LNCaP clone FGC (cell line): ENCODE measurements at places on chromosomes 7 and 10.

DNA sequence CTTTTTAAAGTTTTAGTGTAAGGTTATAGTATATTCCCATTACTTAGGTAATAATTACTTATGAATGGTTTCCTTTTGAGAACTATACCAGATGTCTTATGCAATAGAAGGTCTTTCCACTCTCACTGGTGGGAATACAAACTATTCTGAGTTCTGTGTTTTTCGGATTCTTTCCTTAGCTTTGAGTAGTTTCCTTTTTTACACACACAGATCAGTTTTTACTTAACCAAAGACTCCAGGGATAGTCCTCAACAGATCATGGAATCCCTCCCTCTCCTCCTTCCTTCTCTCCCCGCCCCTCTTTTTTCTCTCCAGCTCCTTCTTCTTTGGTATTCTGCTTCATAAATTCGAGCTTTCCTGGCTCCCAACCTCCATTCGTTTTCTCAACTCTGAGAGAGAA, 13.3 kb downstream of the COPG2 start:
- DNase-seq: no peak

- no peak for DNase-seq
Measured at GRCh38 chr7:114508086-114508485, 93.5 kb downstream of the FOXP2 start.

GRCh38 chr7:18495412-18496340, at the start of gene HDAC9:
TSS of gene HDAC9 (plus strand) at chr7:18495749. CDS start at chr7:18496303, 554 bp downstream.
- DNase-seq: no peak

GRCh38 chr10:50799595-50799994, 59.9 kb downstream of the ASAH2B start:
- no peak for DNase-seq

GRCh38 chr10:113410618-113411017, 142.2 kb upstream of the HABP2 start:
- no peak for DNase-seq

DNA sequence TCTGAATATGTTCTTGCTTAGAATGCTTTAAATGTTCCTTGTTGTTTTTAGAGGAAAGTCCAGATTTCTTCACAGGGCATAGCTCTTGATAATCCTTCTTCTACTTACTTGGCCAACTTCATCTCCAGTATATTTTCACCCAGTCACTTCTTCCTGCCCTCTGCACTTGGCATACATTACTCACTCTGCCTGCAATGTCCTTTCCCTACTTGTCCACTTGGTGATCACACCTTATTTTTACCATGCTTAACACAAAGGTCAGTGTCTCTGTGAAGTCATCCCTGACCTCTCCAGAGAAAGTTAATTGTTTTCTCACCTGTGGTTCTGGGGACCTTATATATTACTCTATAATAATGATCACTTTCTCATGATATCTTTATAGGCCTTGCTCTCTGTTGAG, 23.3 kb downstream of the SFRP4 start:
- no peak for DNase-seq

DNA sequence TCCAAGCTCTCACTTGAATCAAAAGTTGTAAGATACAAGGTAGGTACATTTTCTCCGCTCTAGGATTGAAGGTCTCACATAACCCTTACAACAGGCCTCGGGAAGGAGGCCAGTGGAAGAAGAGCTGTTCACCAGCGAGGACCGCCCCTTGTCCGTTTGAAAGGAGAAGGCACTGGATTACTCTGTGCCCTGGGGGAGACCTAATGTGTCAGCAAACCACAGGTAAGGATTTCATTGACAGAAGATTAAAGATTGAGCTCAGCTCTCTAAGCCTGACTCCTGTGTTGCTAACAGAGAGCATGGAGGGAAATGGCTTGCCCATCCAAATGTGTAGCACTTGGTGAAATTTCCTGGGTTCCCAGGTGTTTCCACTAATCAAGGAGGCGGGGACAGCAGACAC, 81.2 kb downstream of the SLC16A9 start:
- no peak for DNase-seq

GRCh38 chr7:38335492-38336147, 62.2 kb upstream of the TARP start:
- DNase-seq: peak; percentile 54

GRCh38 chr7:138741453-138741735, 40.2 kb upstream of the SVOPL start:
- DNase-seq: no peak

GRCh38 chr7:44163591-44163990, 22.5 kb upstream of the MYL7 start:
- DNase-seq: no peak

DNA sequence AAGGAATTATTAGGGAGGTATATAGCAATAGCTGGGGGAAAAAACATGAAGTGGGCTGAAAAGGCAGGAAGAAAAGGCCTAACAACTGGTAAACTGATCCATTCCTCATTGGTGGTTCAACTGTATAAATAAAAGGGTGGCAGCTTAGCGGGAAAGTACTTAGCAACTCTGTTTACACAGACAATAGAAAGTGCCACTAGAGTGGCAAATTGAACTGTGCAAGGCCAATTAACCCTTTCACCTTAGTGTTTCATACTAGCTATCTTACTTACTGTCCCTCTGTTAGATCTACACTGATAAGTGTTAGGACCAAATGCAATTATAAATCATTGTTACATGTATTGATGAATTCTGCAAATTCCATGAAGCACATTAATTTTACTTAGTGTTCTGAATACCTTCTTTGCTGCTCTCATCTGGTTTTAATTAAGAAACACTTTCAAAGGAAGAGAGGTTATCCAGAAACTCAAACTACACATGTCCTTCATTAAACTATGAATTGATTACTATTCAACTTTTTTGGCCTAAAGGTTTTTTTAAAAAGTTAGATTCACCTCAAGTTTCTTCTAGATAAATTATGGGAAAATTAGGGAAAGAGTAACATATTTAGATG, 28.0 kb downstream of the DNAJC1 start:
- DNase-seq: no peak
